ENCODE measurements at places on chromosomes 5 and 9. TPM values are rescaled to one million over a fixed set of nuclear protein-coding genes. Genes with fewer than 3 reads are reported as not detected.

DNA sequence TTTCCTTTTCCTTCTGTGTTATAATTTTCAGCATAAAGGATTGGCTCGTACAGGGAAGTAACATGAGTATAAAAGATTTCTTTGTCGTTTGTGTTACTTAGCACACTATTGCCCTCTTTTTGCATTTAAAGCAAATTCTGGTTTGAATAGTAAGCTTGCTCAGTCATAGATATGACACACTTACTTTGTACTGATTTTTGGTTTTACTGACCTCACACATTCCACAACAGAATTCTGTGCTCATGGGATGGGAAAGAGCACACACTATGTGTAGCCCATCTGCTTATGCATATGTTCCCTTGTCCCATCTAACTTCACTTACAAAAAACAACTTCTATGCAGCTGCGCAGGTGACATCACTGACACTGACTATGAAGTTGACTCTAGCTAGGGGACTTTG, 111.9 kb upstream of the MTAP start:
- H3K36me3 ChIP-seq: no peaks in the 10 kb centered on the region
- H3K27ac ChIP-seq: peak overlapping the region; percentile 1
- no peak overlapping the region for H3K4me3 ChIP-seq
- DNase-seq: no peak
- H3K4me1 ChIP-seq: peaks cover 49% of the 10 kb centered on the region
- no peaks in the 10 kb centered on the region for H3K27me3 ChIP-seq

DNA sequence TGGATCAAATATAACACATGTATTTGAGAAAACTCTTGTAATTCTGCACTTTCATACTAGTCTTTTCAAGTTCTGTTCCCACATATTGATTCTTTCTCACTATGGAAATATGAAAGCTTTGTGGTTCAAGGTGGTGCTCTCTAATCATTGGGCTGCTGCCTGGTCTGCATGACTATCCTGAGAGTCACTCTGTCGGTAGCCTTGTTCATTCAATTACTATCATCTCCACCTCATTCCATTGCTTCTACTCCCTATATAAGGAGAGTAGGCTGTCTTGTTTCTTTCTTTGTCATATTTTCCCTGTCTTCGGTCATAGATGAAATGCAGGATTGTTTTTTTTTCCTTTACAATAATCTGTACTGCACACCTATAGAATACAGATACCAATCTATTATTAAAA, 341.4 kb upstream of the ACTBL2 start:
- H3K27ac ChIP-seq: peak overlapping the region; percentile 93
- DNase-seq: peak; percentile 83
- H3K4me1 ChIP-seq: peaks cover 36% of the 10 kb centered on the region
- no peak overlapping the region for H3K4me3 ChIP-seq
- no peaks in the 10 kb centered on the region for H3K36me3 ChIP-seq

GRCh38 chr5:74386571-74387334, 253.8 kb downstream of the ENC1 start:
- H3K27me3 ChIP-seq: no peaks in the 10 kb centered on the region
- peak; percentile 87 for DNase-seq

- peaks cover 10% of the 10 kb centered on the region for H3K4me1 ChIP-seq
- no peak overlapping the region for H3K27ac ChIP-seq
- no peak for DNase-seq
- H3K27me3 ChIP-seq: no peaks in the 10 kb centered on the region
Measured at GRCh38 chr9:127241354-127241753, 23.2 kb upstream of the GARNL3 start.

- H3K27ac ChIP-seq: no peak overlapping the region
- no peaks in the 10 kb centered on the region for H3K4me1 ChIP-seq
- H3K27me3 ChIP-seq: no peaks in the 10 kb centered on the region
- H3K4me3 ChIP-seq: no peak overlapping the region
- peak; percentile 76 for DNase-seq
Measured at GRCh38 chr5:168679515-168679920, 100.3 kb upstream of the PANK3 start.

KLHL3 gene
- total RNA-seq: 2.9 TPM

DNA sequence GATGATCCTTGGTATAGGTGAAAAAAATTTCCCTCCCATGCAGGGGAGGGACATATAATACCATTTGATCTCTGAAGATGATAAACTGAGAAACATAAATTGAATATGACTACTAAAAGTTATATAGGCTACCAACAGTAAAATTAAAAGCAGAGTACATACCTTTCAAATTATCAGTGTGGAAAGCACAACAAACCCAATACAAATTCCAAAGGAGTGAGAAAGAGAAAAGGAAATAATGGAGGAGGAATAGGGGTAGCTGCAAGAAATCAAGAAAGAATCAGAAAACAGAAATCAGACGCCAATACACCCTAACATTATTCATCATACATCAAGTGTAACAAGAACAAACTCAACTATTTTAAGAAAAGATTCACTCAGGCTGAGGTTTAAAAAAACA, 17.7 kb downstream of the GNAQ start:
- H3K4me1 ChIP-seq: no peaks in the 10 kb centered on the region
- H3K36me3 ChIP-seq: no peaks in the 10 kb centered on the region
- H3K27me3 ChIP-seq: no peaks in the 10 kb centered on the region
- no peak overlapping the region for H3K4me3 ChIP-seq
- no peak overlapping the region for H3K27ac ChIP-seq
- DNase-seq: no peak

GRCh38 chr5:59496524-59497134, 396.9 kb downstream of the PDE4D start:
- DNase-seq: peak; percentile 39
- H3K27ac ChIP-seq: no peak overlapping the region
- no peaks in the 10 kb centered on the region for H3K36me3 ChIP-seq
- no peaks in the 10 kb centered on the region for H3K27me3 ChIP-seq

DNA sequence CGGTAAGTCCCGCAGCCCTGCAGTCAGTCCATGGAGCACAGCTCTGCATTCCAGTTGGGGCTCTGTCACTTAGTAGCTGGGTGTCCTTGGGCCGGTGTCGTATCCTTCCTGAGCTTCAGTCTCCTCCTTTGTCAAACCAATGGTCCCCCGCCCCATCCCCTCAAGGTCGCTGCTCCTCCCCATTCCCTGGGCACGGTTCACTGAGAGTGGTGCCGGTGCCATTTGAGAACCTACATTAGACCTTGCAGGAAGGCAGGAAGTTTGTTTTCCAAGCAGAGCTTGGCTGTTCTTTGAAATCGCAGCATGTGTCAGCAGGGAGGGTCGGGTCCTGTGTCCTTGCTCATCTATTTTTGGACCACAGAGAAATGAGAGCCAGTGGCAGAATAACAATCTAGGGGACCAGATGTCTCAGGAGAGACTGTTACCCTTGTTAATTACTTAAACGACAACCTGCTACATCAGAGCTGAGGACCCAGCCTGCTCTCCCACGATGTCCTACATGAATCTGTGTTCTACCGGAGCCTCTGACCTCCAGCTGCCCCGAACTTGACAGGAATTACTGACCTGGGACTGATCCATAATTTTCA, 21.7 kb upstream of the BARHL1 start:
- H3K4me1 ChIP-seq: no peaks in the 10 kb centered on the region

SH3TC2 gene
- total RNA-seq: 32.0 TPM

DNA sequence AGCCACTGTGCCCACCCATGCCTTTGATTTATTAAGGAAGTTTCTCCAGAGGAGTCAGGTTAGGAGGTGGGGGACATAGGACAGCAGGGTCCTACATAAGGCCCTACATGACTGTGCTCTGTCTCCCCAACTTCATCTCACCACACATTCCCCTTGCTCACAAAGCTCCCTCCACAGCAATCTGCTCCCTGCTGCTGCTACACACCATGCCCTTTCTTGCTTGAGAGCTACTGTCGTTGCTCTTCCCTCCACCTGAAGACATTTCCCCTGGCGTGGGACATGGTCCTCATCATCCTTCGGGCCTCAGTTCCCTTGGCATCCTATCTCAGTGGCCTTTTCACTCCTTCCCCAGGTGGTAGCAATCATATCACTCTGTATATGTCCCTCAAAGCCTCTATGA, 75.9 kb upstream of the DAPK1 start:
- no peaks in the 10 kb centered on the region for H3K4me1 ChIP-seq
- no peak overlapping the region for H3K27ac ChIP-seq
- no peak for DNase-seq

DNA sequence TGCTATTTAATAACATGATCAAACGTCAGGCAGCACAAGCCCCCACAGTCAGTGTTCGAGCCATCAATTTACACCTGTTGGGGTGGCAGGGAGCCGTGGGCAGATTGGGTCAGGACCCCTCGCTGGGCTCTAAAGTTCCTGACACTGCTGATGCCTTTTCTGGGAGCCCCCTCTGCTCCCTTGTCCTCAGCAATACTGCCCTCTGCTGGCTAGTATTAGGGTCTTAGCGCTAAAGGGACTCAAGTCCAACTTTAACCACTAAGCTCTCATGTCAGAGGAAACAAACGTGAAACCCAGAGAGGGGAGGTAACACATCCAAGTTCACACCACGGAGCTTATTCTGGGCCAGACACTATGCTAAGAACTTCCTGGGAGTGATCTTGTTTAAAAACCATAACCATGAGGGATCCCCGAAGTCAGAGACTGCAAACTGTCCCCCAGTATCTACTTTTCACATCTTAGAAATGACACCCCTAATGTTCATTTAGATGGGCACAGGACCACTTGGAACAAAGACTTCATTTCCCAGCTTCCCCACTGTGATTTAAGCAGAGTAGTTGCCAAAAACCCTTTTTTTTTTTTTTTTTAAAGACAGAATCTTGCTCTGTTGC, 20.4 kb downstream of the ANKS6 start:
- peak; percentile 64 for DNase-seq
- H3K27ac ChIP-seq: no peak overlapping the region
- H3K27me3 ChIP-seq: no peaks in the 10 kb centered on the region

GRCh38 chr5:174616036-174616435, 108.3 kb upstream of the MSX2 start:
- H3K27ac ChIP-seq: no peak overlapping the region
- H3K36me3 ChIP-seq: no peaks in the 10 kb centered on the region
- 0 out of 2 replicates have a peak, but pooled peaks cover 4% of the 10 kb centered on the region for H3K27me3 ChIP-seq
- no peak overlapping the region for H3K4me3 ChIP-seq
- H3K4me1 ChIP-seq: no peaks in the 10 kb centered on the region
- no peak for DNase-seq

GLRA1 gene
- total RNA-seq: not detected

- H3K36me3 ChIP-seq: peaks cover 10% of the 10 kb centered on the region
- no peak overlapping the region for H3K27ac ChIP-seq
- H3K27me3 ChIP-seq: no peaks in the 10 kb centered on the region
- H3K4me1 ChIP-seq: peaks cover 42% of the 10 kb centered on the region
- DNase-seq: peak; percentile 77
Measured at GRCh38 chr5:179763215-179763945, 30.4 kb upstream of the LTC4S start.

DNA sequence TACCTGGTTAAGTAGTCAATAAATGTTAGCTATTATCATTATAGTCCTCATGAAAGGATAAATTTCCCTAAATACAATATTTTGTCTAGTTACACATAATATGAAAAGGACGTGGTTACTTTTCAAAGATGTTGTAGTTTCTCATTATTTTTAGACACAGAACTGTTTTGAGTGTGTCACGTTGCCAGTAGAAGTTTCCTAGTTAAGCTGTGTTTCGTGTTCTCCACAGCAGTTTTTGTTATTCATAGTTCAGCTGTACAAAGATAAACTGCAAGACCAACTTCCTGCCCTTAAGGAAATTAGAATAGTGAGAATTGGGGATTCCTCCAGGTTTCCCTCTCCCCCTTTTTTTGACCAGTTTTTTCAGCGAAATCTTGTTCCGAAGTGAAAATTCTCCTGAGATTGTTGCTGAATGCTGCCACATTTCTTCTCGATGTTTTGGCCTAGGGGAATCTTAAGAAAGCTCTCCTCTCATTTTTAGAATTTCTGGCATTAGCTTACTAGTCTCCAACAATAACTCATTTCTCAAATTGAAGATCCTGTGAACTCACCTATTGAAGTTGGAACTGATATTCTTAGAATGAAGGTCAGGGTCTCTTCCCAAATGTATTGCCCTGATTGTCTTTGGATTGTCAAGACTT, 176.1 kb downstream of the PAM start:
- H3K36me3 ChIP-seq: no peaks in the 10 kb centered on the region
- no peaks in the 10 kb centered on the region for H3K4me1 ChIP-seq
- no peaks in the 10 kb centered on the region for H3K27me3 ChIP-seq
- no peak overlapping the region for H3K27ac ChIP-seq

DNA sequence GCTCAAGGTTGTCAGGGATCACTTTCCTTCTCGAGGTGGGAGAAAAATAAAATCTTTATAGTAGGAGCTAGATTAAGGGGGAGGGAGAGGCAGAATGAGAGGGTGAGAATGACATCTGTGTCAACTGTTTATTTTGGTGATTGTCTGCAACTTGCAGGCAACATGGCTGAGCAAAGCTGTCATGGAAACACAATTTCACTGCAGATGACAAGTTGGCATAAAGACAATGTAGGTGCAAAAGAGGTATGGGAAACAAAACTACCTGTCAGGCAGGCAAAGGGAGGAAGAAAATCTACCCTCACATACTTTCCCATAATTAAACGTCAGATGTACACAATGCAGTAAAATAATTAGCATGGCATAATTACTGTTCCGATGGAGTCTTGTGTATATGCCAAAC, 167.4 kb downstream of the SLIT3 start:
- peaks cover 5% of the 10 kb centered on the region for H3K27me3 ChIP-seq
- H3K27ac ChIP-seq: no peak overlapping the region
- H3K36me3 ChIP-seq: no peaks in the 10 kb centered on the region
- no peaks in the 10 kb centered on the region for H3K4me1 ChIP-seq

PCDHB9 gene
- 0.73 TPM for total RNA-seq

SV2C gene
- not detected for total RNA-seq

- no peak for DNase-seq
- peaks cover 35% of the 10 kb centered on the region for H3K4me1 ChIP-seq
- no peaks in the 10 kb centered on the region for H3K27me3 ChIP-seq
- no peaks in the 10 kb centered on the region for H3K36me3 ChIP-seq
Measured at GRCh38 chr5:17304282-17304681, 86.9 kb downstream of the BASP1 start.

CD14 gene
- not detected for total RNA-seq

EIF4EBP3 gene
- total RNA-seq: not detected

DNA sequence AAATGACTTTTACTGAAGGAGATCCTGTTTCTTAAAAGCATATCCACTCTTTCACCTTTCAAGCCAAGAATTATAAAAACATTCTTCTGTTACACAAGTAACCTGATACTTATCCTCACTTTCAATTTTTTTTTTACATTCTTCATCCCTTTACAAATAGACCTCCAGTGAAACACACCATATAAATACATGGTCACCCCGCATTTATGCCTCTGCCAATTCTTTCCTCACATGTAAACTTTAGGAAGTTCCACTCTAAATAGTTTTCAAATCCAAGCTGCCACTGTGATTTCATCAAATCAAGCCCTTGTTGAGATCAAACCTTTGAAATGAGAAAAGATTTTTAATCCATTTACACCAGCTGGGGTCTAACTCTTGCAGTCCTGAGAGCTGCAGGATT, 40.0 kb downstream of the GAS1 start:
- no peak overlapping the region for H3K4me3 ChIP-seq
- H3K4me1 ChIP-seq: no peaks in the 10 kb centered on the region
- no peaks in the 10 kb centered on the region for H3K36me3 ChIP-seq
- H3K27ac ChIP-seq: no peak overlapping the region
- DNase-seq: no peak

SLC25A48 gene
- not detected for total RNA-seq

Measured in PC-3 (cell line).